ENCODE measurements at places on chromosomes 12 and 14.

DNA sequence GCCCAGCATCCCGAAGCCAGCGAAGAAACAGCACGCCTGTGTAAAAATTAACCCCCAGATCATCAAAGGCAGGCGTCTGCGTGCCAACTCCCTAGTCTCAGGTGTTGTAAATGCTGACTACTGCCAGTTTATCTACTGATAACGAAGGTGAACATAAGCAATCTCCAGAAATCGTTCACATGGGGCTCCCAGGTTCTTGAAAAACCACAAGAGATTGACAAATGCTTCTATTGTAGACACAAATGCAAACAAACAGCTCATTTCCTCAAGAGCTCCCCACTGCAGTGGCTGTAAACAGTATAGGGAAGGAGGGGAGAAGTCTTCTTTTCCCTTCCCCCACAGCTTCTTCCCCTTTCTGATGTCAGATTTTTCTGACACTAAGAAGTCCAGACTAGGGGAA lies 5.3 kb upstream of the PLEKHG3 start:
- DNase-seq = no peak

DNA sequence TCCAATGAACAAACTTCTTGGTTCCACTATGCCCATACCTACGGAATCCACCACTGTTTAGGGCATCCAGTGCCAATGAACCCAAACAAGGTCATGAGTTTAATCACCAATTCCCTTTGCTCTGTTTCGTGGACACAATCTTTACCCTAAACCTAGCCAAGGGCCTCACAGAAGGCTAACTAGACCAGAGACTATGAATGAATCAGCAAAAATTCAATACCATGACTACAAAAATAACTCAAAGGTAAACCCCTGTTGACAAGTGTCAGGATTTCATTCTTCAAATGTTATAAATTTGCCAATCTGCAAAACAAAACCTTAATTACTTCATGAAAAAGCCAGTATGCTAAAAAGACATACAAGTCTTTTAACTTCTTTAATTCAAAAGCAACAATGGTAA lies 96.7 kb downstream of the CEP128 start:
- no peak for DNase-seq

- no peak for DNase-seq
Measured at GRCh38 chr14:32033543-32033942, 43.6 kb upstream of the ARHGAP5 start.

DNA sequence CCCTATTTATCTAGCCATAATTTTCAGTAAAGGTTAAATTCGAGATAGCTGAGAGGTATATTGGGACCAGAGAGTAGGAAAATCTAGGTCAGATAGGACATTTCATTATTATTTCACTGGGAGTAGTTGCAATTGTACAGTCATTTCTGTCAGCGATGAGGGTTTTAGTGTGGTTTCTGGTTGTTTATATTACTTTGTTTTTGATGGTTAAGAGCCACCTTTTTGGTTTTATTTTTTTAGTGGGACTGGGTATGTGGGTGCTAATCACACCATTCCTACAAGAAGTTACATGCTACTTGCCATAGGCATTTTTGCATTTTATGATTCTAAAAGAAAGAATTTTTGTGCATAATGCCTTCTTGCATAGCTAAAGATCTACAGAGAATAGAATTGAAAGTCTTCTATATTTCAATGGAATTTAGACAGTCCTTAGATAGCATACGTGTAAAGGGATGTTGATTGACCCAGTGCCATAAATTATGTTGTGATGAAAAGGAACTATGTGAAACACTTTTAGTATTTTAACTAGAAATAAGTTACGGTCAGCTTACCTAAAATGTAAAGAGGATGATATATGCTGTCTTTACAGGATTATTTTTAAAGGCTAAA lies 85.2 kb downstream of the KTN1 start:
- DNase-seq = no peak

- no peak for DNase-seq
Measured at GRCh38 chr14:100122481-100123223, 36.8 kb downstream of the DEGS2 start.

DNA sequence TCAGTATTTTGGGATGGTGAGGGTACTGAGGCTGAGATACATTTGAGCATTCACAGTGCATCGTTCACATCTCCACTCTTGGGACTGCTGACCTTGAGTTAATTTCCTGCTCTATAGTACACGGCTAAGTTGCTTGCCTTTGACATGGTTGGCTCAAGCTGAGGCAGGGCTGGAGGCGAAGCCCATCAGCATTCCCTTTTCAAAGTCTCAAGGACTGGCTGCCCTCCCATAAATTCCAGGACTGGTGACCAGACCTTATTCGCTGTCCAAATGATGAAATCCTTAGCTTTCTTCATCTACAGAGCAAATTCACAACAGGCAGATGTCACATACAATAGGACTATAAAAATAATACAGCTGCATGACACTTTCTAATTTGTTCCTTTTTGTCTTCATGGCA lies 85.9 kb downstream of the SSPN start:
- DNase-seq = no peak

DNA sequence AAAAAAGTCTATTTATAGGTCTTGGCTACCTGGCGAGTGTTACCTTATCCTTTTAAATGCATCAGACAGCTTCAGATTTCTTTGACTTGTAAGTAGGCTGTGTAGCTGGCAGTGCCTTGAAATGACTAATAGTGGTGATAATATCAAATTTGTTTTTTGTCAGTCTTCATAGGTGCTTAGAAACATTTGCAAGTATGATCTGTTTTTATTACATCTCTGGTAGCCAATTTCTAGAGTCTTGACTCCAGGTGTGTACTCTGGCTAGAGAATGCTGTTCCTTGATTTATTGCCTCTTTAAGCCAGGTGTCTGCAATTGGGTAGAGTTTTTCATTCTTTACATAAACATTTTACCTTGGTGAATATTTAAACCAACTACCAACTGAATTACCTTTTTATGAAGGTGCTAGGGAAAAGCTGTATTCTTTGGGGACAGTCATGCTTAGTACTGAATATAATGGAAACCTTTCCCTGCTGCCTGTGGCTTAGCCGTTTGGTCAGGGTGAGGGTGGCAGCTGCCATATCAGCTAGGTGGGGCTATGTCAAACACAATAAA lies 32.6 kb downstream of the MLXIP start:
- no peak for DNase-seq

GRCh38 chr14:99562856-99563748 lies 40.9 kb downstream of the CCDC85C start:
- no peak for DNase-seq
